Naive thymus-derived CD4-positive, alpha-beta T cell (primary cell): ENCODE measurements at places on chromosomes 1 and 21. TPM values are rescaled to one million over a fixed set of nuclear protein-coding genes. Genes with fewer than 3 reads are reported as not detected.

SPRR1A gene
- not detected for total RNA-seq

AMY1A gene
- total RNA-seq = not detected

SH2D2A gene
- total RNA-seq = 14.7 TPM

LCE6A gene
- not detected in 2 replicates for total RNA-seq

SPAG17 gene
- not detected for total RNA-seq

SLC25A34 gene
- 2.0 TPM for total RNA-seq

MYBPH gene
- total RNA-seq = not detected

GRCh38 chr1:70331962-70332361, 22.6 kb downstream of the ANKRD13C start:
- no peak for DNase-seq
- H3K4me3 ChIP-seq = no peak overlapping the region
- H3K27me3 ChIP-seq = no peaks in the 10 kb centered on the region

DNA sequence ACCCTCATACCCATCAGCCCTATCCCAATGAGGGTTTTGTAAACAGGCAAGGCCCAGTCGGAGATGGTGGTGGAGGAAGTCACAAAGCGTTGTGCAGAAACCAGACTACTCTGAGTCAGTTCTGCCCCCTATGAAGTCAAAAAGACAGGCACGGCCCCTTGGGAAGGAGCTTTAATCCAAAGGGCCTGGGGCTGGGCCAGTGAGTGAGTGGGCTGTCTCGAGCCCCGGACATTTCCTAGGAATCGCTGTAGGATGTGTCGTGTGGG, 442 bp upstream of the AHCYL1 start:
- peaks cover 22% of the 10 kb centered on the region for H3K4me1 ChIP-seq
- no peak overlapping the region for H3K4me3 ChIP-seq
- no peaks in the 10 kb centered on the region for H3K36me3 ChIP-seq

DNA sequence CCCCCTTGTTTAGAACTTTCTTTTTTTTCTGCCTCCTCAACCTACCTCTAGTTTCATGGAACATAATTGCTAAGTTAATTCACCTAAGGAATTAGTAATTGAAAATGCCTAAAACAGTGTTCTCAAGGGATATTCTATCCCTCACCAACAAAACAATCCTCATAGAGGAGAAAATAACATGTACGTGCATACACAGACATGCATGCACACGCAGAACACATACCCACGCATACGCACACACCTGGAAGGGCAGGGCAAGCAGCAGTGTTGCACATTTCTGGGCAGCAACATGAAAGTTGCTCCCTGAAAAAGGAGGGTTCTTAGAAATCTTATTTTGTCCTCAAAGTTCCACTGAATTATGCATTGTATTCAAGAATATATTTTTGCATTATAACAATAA, 76.6 kb downstream of the HHAT start:
- H3K27me3 ChIP-seq = no peaks in the 10 kb centered on the region
- no peaks in the 10 kb centered on the region for H3K4me1 ChIP-seq
- no peaks in the 10 kb centered on the region for H3K36me3 ChIP-seq
- no peak for DNase-seq
- no peak overlapping the region for H3K27ac ChIP-seq
- H3K4me3 ChIP-seq = no peak overlapping the region

GRCh38 chr1:87686671-87687070, 358.0 kb downstream of the LMO4 start:
- no peaks in the 10 kb centered on the region for H3K4me1 ChIP-seq
- H3K27me3 ChIP-seq = no peaks in the 10 kb centered on the region
- no peak overlapping the region for H3K27ac ChIP-seq
- no peak overlapping the region for H3K4me3 ChIP-seq
- DNase-seq = no peak

DNA sequence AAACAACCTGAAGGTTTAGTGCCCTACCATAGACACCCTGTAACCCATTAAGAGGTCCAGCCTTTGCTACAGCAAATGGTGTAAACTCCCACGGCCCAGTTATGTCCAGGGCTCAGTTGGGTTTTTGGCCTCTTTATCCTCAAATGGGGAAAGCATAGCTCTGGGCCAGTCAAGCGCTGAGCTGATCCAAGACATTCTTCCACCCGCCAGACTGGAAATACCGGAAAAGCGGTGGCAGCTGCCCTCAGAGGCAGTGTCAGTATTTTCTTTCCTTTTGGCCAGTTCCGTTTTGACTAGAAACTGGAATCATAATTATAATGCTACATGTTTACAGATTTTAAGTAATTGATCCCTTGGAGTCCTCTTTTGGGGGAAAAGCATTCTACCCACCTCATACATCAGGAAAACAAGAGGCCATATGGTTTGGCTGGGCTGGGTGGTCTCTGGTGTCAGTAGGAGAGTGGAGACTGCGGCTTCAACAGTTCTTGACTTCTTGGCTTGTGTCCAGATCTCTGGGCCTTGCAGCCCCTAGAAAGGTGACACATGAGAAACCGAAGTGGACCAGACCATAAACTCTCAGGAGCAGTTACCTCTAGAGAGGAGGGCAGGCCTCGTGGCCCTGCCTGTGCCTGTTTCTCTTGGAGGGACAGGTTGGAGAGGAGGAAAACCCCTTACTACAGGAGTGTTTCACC, 30.2 kb upstream of the CLDN14 start:
- no peaks in the 10 kb centered on the region for H3K36me3 ChIP-seq
- no peak for DNase-seq
- no peaks in the 10 kb centered on the region for H3K27me3 ChIP-seq
- no peak overlapping the region for H3K4me3 ChIP-seq
- no peaks in the 10 kb centered on the region for H3K4me1 ChIP-seq
- no peak overlapping the region for H3K27ac ChIP-seq

DNA sequence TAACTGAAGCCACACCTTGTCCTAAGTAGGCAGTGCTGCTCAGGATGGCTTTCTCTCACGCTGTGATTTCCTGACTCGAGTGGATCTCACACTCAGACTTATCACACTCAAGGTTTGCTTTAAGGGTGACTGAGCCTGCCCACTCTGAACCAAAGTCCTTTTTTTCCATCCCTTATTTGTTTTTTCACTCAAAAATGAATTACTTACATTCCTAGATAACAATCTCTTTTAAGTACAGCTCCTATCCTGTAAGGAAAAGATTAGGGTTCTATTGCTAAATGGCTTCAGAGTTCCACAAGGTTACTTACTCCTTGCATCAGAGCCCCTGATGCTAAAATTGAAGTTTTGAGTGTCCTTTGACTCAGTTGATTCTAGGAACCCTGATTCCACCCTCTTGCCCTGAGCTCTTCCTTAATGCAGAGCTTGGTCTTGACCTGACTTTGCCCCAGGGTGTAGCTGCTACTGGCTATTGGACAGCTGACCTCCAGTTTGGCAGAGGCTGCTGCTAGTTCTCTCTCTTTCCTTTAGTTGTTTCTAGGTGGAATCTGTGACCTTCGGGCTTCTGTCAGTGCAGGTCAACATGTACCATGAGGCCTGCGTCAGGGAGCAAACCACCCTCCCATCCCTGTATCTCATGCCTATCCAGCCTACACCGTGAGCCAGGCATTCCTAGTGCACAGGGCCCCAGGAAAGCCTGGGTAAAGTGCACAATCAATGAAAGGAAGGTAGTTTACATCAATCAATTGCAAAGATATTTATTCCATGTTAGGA, 80.1 kb upstream of the CD55 start:
- no peak overlapping the region for H3K4me3 ChIP-seq
- no peak for DNase-seq
- H3K4me1 ChIP-seq = no peaks in the 10 kb centered on the region
- no peak overlapping the region for H3K27ac ChIP-seq

GRCh38 chr1:225662155-225662554, 9.2 kb upstream of the ENAH start:
- H3K27ac ChIP-seq = no peak overlapping the region
- no peaks in the 10 kb centered on the region for H3K36me3 ChIP-seq
- H3K4me3 ChIP-seq = no peak overlapping the region
- H3K27me3 ChIP-seq = no peaks in the 10 kb centered on the region
- DNase-seq = no peak

- DNase-seq = no peak
- peak overlapping the region; percentile 67 for H3K27ac ChIP-seq
- no peaks in the 10 kb centered on the region for H3K27me3 ChIP-seq
- no peaks in the 10 kb centered on the region for H3K36me3 ChIP-seq
These were observed 16.8 kb upstream of the PTPRC start for GRCh38 chr1:198622001-198622400.

DNA sequence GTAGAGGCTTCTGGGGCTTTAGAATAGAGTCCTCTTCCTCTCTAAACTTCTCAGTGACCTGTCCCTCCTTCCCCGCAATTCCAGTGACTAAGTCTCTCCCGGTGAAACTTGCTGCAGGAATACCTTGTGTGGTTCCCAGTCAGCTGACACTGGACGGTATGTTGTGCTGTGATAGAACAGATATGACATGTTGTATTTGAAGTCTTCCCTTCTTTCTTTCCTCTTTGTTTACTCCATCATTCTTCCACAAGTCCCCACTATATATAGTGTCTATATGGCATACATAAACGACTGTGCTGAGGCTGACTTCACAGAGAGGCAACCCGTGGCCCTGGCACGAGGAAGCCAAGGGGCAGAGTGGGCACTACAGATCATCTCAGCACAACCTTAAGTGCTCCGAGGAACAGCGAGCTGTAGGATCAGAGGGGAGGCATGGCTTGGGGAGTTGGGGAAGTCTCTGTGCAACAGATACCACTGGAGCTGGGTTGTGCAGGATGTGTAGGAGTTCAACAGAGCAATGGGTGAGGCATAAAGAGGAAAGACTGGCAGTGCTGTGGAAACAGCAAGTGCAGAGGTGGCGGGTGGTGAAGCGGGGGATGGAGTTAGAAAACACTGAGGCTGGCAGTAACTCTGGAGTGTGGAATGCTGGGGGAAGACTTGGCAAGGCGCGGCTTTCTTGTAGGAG, 237.8 kb downstream of the TRABD2B start:
- DNase-seq = no peak
- H3K4me1 ChIP-seq = no peaks in the 10 kb centered on the region
- H3K4me3 ChIP-seq = no peak overlapping the region
- H3K36me3 ChIP-seq = no peaks in the 10 kb centered on the region
- no peaks in the 10 kb centered on the region for H3K27me3 ChIP-seq
- no peak overlapping the region for H3K27ac ChIP-seq

GRCh38 chr1:164728719-164729118, 169.7 kb downstream of the PBX1 start:
- H3K27me3 ChIP-seq = no peaks in the 10 kb centered on the region
- no peak overlapping the region for H3K4me3 ChIP-seq
- DNase-seq = no peak
- H3K4me1 ChIP-seq = no peaks in the 10 kb centered on the region
- H3K36me3 ChIP-seq = no peaks in the 10 kb centered on the region
- H3K27ac ChIP-seq = no peak overlapping the region
